ENCODE measurements at places on chromosomes 5 and 9. TPM values are rescaled to one million over a fixed set of nuclear protein-coding genes. Genes with fewer than 3 reads are reported as not detected.

The EGFL7 gene
- total RNA-seq: 272 TPM

The SPINK1 gene
- not detected for total RNA-seq

The PCDHGA10 gene
- 1.1 TPM for total RNA-seq

The PALM2AKAP2 gene
- total RNA-seq: under 0.01 TPM

The RACK1 gene
- 17,192 TPM for total RNA-seq

The TNFAIP8 gene
- 66.0 TPM for total RNA-seq

Measured in hematopoietic multipotent progenitor cell (in vitro differentiated cells).